ENCODE measurements at places on chromosomes 11 and 22.

DNA sequence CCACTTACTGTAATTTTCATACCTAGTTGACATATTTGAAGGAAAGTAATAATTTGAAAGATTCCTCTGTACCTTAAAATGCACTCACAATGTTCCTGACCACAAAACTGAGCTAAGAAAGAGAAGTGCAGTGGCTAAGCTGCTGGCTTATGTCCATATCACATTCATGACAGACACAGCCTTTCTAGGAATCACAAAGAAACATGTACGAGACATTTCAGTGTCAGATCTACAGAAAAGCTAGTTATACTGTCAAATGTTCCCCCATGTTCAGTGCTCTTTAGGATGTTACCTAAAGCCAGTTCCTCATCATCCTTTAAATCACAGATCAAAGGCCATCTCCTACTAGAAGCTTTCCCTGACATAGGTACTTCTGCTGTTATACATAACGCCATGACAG lies 142.2 kb upstream of the C11orf58 start:
- no peak for DNase-seq

DNA sequence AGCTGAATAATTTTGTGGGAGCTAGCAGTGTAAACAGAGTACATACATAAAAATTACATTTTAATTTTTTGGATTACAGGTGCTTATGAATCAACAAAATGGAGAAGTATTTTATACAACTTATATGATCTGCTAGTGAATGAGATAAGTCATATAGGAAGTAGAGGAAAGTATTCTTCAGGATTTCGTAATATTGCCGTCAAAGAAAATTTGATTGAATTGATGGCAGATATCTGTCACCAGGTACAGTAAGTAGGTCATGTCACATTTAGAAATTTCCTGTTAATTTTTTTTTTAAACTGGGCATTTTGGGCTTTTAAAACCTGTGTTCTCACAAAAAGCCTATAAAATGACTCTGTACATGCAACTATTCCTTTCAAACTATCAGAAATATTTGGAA lies 24.0 kb downstream of the ATM start:
- DNase-seq, result no peak

GRCh38 chr22:30265823-30266444 lies 717 bp downstream of the OSM start:
- peak; percentile 85 for DNase-seq

DNA sequence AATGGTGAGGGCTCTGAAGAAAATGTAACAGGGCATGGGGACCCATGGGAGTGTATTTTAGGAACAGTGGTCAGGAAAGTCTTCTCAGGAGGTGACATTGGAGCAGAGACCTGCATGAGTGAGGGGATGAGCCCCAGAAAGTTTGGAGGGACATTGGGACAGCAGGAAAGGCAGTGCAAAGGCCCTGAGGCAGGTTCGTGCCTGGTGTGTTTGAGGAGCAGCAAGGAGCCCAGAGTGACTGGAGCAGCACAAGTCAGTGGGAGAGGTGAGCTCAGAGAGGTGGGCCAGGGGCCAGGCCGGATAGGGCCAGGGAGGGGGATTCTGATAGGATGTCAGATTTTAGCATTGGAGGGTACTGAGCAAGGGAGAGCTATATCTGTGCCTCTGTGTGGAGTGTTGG lies 80.0 kb upstream of the CRYBB3 start:
- DNase-seq, result no peak

DNA sequence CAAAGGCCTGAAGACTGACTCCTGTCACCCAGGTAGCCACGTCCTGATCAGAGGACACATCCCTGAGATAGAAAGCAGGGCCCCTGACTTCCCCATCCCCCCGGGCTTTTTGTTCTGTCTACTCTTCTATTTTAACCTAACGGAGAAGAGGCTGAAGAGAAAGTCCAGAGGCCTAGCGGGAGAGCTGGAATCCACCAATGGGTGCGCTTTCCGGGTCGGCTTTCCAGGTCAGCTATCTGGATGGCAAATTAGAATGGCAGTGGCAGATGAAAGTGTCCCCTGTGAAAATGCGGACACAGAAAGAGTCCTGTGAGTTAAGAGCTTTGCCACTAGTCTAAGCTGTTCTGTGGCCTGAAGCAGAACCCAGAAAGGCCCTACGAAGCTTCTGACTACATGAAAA lies 13.1 kb upstream of the SERPING1 start:
- DNase-seq, result no peak

DNA sequence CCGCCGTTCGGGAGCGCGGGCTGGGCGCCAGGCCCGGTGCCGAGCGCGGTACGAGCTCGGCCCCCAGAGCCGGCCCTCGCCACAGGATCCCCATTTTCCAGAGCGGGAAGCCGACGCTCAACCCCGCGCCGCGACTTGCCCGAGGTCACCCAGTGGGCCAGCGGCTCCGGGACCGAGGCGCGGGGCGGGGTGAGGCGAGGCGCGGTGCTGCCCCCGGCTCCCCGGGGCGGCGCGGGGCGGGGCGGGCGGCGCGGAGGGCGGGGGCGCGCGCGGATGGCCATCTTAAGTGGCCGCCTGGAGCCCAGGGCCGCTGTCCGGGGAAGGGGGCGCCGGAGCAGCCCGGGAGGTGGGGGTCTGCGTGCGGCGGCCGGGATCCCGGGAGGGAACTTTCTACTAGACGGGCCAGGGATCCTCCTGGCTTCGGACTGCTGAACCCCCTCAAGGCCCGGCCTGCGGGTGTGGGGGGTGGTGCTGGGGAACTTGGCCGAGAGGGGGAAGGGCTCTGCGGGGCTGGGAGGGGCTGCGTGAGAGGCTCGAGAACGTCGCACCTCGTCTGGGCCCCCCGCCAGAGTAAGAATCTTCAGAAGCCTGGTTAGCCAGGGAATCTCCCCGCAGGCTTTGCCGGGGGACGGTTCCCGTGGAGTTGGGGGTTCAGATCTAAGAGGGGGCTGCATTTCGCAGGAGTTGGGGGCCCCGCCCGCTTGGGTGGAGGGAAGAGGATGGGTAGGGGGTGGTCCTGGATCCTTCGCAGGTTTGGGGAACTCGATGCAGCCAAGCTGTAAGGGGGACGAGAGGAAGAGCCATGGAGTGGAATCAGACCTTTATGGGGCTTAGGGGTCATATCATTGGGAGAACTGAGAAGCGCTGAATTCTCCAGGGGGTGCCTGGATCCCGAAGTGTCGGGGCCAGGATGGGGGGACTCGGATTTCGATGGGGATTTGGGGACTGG lies 678 bp upstream of the INPPL1 start:
- peak; percentile 59 for DNase-seq

- no peak for DNase-seq
These were observed 7.4 kb downstream of the DUSP8 start for GRCh38 chr11:1564535-1565172.

GRCh38 chr11:1532014-1532586 lies 40.0 kb downstream of the DUSP8 start:
- DNase-seq, result no peak

DNA sequence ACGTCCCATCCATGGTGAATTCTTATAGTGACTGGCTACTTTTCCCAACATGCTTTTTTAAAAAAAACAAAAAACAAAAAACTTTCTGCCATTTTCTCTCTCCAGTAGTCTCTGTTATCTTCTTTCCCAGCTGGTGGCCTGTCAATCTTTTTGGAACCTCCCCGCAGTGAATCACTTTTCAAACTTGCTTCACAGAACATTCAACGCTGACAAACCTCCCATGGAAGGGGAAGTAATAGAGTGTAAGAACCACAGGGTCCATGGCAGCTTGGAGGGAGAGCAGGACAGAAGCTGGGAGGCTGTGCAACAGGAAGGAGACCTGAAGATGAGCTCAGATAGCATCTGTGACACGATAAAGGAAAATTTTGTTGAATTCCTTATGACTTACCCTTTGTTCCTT lies 9.8 kb upstream of the CECR2 start:
- DNase-seq, result no peak

DNA sequence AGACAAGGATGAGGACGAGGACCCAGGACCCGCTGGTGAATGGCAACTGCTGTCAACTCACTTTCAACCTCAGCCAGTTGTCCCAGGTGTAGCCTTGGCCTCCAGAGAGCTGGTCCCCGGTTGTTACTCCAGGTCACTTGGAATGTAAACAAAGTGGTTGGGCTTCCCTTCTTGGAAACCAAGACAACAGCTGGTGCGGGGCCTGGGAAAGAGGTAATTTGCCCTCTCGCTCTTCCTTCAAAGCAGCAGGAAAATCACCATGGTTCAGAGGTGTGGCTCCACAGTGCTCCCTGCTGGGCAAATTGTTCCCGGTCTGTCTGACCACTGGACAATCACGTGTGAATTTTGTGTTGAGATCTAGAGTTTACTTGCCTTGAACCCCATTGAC lies 15.0 kb downstream of the SLC1A2 start:
- DNase-seq, result no peak

DNA sequence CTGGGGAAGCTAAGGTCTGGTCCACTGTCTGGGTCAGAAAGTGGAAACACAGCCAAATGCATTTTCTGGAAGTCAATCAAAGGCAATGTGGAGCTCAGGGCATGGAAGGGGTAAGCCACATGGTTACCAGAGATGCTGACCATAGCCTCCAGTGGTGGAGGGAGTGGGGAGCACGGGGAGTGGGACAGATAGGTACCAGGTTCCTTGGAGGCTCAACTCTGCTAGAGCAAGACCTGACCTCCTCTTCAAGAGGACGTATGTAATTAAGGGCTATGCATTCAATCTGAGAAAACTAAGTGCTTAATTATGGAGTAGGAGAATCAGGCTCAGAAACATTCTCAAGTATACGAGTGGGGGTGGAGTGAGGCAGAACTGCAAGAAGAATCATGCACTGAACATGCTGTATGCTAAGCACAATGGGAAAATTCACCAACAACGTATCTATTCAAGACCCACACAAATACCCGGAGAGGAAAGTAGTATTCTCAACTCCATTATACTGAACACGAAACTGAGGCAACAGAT lies 65.2 kb upstream of the PHOX2A start:
- DNase-seq, result no peak

DNA sequence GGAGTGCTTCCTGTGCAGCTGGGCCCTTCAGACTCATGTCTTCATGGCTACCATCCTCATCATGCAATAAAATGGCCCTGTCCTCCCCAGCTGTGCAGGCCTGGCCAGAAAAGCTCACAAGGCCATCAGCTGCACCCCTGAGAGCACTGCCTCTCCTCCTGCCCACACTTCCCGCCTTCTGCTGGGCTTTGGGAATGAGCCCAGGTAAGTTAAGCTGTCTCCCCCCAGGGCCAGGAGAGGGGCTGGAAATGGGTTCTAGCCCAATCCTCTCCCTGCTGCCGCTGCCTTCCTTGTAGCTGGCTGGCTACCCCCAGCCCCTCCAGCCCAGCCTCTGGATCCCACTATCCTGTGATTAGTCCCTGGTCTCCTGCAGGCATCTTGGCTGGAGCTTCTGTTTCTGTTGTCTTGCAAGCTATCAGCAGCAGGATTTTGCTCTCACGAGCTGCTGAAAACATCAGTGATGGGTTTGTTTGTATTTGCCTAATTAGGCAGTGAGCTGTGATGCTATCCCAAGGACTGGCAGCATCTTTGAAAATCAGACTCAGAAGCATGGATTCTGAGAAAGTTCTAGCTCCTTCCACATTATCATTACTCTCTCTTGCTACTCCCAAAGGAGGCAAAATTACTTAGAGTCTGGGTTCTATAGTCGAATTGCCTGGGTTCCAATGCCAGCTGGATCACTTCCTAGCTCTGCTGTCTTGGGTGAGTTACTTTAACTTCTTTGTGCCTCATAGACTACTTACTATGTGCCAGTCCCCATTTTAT lies 168.1 kb downstream of the ST3GAL4 start:
- no peak for DNase-seq

DNA sequence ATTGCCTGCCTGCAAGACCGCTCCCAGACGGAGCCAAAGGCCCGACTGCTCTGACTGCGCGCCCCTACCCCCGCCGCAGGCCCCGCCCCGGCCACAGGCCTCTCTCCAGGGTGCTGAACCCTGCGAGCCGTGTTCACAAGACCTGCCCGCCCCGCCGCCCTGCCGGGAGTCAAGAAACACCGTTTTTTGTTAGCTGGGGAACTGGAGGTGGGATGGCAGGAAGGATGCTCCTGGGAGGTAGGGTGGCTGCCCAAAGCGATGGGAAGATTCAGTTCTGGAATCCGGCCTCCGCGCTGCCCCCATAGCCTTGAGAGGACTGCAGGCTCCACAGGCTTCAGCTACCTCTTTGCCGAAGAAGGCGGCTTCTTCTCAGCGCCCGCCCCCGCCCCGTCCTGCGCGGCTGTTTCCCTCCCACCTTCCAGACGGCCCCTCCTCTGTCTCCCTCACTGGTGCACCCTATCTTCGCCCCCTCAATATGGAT lies 2.7 kb upstream of the PDE2A start:
- peak; percentile 25 for DNase-seq

- no peak for DNase-seq
These were observed 64.4 kb downstream of the NAV2 start for GRCh38 chr11:19777039-19777376.
